ENCODE measurements at places on chromosomes 12 and 14. TPM values are rescaled to one million over a fixed set of nuclear protein-coding genes. Genes with fewer than 3 reads are reported as not detected.

TBX5 gene
- not detected for polyA plus RNA-seq

PLXNC1 gene
- polyA plus RNA-seq: 20.3 TPM

TGM1 gene
- polyA plus RNA-seq: 8.6 TPM

OR4E2 gene
- polyA plus RNA-seq: not detected

SLC25A47 gene
- 0.37 TPM for polyA plus RNA-seq

GRCh38 chr14:51185754-51186153 lies 54.3 kb upstream of the TMX1 start:
- DNase-seq: no peak

- peak; percentile 12 for DNase-seq
These were observed 1.2 kb downstream of the NUDT4 start for GRCh38 chr12:93378998-93379325.

DNA sequence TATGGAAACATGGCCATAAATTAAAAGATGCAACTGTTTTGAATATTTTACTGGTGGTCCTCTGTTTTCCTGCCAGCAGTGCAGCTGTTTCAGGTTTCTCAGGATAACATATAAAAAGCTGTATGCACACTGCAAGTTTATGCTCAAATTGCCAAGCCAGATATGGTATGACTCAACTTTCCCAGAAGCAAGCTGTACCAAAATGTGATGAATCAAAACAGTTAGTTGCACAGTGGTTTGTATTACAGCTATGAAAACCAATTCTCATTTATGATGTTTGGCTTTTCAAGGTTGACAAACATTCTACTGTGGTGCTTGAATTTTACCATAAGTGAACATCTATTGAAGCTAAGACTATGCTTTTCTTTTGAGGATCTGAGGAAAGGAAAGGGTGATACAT lies 15.5 kb downstream of the TRMT5 start:
- DNase-seq: no peak

- peak; percentile 11 for DNase-seq
These were observed 1.2 kb downstream of the PPP1R12A start for GRCh38 chr12:79933532-79934264.

GRCh38 chr12:50390316-50390741 lies 6.1 kb downstream of the FAM186A start:
- peak; percentile 20 for DNase-seq

Measured in large intestine (tissue), 12 donors.